ENCODE measurements at places on chromosomes 4 and X.

- no peak for DNase-seq
Measured at GRCh38 chr4:87669373-87669772, 19.3 kb downstream of the DMP1 start.

DNA sequence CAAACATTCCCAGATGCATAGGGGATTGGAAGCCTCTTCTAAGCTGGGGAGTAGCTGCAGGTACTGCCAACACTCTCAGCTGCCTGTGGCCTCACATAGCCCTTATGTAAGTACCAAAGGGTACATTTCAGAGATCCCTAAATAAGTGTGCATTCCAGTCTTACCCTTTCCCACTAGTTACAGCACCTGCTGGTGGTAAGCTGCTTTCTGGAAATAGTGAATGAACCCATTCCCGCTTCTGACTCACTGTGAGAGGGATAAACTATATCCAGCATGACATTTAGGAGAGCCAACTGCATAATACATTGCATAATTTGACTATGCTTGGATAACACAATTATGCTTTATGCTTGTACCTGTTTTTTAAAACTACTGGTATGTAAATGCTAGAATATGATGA lies 149.0 kb downstream of the FAM13A start:
- no peak for DNase-seq

DNA sequence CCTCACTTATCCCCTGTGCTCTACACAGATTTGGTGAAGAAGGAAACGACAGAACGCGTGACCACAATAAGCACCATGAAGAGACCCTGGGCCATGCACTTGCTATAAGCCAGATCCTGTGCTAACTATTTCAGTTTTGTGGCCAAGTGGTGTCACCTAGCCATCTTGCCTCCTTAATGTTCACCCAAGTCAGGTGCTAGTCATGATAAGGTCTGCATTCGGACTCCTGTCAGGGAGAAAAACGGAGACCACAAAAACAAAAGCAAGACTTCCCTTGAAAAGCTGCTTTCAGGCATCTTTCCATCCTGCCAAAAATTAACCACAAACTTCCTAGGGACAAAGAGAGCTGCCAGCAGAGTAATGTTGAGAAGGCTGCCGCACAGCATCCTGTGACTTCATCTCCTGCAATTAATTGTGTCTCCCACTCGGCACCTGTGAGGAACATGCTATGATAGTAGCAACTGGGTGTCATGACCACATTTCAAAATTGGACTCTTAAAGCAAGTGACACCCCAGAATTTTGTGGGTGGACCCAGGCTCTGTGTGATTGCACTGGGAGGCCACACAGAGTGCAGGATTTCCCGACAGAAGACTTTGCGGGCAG lies 8.8 kb upstream of the IDS start:
- no peak for DNase-seq

DNA sequence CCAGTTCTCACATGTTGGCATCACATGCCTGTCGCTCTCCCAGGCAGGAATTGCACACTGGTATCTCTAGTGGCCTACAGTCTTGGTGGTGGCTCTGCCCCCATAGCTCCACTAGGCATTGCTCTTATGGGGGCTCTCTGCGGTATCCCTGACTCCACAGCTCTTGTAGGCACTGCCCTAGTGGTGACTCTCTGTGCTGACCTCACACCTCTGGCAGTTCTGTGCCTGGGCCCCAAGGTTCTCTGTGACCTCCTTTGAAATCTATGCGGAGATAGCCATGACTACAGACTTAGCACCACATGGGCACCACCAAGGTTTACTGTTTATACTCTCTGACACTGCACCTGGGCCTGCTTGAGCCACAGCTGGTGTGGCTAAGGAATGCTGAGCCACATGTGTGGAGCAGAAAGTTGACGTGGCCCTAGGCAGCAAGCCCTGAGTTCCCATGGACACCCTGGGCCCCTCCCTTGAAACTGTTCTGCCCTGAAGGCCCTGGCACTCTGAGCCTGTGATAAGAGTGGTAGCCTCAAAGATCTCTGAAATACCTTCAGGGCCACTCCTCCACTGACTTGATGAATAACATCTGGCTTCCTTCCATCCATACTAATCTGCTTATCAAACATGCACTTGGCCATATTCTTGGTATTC lies 8.0 kb downstream of the SLC9B1 start:
- no peak for DNase-seq

DNA sequence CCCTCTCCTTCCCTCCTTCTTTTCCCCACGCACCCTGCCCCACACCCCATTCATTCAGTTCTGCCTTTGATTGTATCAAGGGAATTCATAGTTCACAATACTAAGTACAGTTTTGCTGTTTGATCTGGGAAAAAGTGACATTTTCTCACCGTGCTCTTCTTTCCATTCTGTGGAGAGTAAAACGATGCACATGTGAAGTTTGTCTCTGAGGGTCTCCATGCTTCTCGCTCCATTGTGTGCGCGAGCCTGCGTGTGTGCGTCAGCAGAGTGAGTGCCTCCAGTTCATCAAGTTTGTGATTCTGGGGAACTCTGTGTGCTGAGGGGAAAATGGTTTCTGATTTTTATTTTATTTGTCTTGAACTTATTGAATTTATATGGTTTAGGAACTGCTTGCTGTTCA lies 1.9 kb downstream of the STK26 start:
- no peak for DNase-seq

- no peak for DNase-seq
Measured at GRCh38 chr4:48064349-48064748, 47.8 kb downstream of the NIPAL1 start.

DNA sequence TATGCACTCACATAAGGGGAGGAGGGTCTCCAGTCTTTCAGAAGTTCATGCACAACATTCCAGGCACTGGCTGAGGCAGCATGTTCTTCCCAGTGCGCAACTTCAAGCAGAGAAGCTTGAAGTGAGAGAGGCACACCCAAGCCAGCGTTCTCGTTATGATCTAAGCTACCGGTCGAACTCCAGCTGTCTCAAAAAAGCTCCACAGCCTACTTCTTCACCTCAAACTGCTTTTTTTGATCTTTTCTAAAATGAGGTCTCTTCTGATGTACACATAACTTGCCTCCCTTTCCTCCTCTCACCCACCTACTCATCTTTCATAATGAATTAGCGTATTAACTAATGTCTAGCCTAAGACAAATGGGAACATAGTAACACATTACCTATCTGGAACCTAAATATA lies 25.3 kb downstream of the GPC4 start:
- DNase-seq = no peak

GRCh38 chr4:60780874-60781273 lies 419.3 kb upstream of the ADGRL3 start:
- no peak for DNase-seq

DNA sequence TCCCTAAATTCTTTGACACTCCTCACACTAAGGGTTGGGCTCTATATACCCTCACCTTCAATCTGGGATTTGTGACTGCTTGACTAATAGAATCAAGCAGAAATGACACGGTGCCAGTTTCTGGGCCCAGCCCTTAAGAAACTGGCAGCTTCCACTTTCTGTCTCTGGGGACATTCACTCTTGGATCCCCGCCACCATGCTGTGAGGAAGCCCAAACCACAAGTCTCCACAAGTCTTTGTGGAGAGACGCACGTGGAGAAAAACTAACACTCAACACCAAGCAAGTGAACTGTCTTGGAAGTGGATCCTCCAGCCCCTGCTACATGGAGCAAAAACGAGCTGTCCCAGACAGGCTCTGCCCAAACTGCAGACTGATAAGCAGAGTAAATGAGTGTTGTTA lies 1.1 kb upstream of the EDNRA start:
- DNase-seq = no peak

- DNase-seq = no peak
Measured at GRCh38 chrX:45134315-45134731, 66.4 kb downstream of the DIPK2B start.

GRCh38 chr4:70712150-70712549 lies 9.6 kb upstream of the RUFY3 start:
- no peak for DNase-seq

- DNase-seq = no peak
Measured at GRCh38 chrX:108090491-108091263, 665 bp downstream of the PSMD10 start.

DNA sequence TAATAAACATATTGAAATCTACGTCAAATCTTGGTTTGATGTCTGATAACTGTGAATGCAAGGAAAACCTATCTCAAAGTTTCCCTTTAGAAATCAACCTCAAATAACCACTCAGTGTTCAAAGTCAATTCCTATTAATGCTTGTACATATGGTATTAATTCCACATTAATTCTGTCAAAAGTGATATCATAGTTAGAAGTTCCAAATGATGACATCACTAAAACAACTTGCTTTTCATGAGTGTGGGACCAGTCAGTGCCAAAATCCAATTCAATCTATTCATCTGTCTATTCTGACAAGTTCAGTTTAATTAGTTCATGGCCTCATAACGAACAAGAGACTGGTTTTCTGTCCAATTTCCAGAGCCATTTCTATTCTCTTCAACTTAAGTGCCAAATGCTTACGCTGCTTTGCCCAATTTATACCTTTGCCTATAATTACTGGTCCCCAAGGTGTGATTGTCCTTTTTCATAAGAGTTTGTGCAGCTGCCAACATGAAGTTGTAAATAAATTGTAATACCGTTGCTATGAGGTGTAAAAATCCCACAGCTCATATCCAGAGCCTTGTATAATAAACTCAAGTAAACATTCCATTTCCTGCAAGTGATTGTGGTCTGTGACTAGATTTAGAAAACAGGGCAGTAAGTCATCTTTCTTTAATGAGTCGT lies 476.2 kb downstream of the RAB28 start:
- no peak for DNase-seq

- DNase-seq = no peak
Measured at GRCh38 chrX:10189317-10190268, 32.8 kb downstream of the CLCN4 start.

GRCh38 chr4:152565333-152565732 lies 29.4 kb upstream of the FBXW7 start:
- no peak for DNase-seq

GRCh38 chr4:14539246-14539645 lies 463.0 kb upstream of the CPEB2 start:
- no peak for DNase-seq

- DNase-seq = no peak
Measured at GRCh38 chr4:147730333-147730732, 1.6 kb upstream of the ARHGAP10 start.

GRCh38 chr4:22434895-22435294 lies 81.0 kb downstream of the ADGRA3 start:
- no peak for DNase-seq

GRCh38 chr4:63325140-63325539 lies 1084.1 kb downstream of the TECRL start:
- no peak for DNase-seq

GRCh38 chr4:38289553-38289952 lies 329.4 kb downstream of the PTTG2 start:
- DNase-seq = no peak

DNA sequence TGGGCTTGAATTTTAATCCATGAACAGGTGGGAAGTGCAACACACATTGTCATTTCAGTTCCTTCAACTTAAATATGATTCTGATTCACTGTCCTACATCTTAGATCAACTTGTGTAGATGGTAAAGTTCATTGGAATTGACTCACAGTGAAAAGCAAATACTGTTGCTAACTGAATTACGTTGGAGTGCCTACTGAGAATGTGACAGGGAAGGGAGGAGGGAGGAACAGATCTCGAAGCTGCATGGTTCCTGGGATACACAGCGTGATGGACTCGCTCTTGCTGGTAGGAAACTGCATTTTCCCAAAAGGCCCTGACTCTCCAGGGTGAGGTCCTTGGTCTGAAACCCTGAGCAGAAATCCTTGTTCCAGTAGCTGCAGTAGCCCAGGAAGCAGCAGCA lies 284.2 kb downstream of the USP46 start:
- DNase-seq = no peak

DNA sequence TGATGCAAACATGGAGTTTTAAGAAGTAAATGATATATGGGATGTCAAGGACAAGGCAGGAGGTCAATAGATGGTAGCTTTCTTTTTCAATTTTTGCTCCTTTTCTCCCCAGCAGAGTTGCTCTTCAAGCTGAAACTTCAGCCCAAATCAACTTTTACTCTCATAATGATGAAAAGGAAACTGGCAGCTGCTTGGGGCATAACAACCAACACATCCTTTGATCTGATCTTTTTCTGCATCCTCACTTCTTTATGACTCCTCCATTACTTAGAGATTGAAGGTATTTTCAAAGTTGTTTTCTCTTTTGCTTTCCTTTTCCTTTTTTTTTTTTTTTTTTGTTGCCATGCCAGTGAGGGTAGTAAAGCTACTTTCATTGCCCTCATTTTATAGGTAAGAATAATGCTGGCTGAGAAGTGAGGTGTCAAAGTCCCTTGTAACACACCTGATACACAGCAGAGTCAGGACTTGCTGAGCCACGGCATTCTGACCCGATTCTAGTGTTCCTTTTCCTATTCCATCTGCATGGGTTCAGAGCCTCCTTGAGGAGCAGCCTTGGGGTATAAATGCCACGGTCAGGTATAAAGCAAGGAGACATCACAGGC lies 26.9 kb downstream of the SLC2A9 start:
- no peak for DNase-seq

DNA sequence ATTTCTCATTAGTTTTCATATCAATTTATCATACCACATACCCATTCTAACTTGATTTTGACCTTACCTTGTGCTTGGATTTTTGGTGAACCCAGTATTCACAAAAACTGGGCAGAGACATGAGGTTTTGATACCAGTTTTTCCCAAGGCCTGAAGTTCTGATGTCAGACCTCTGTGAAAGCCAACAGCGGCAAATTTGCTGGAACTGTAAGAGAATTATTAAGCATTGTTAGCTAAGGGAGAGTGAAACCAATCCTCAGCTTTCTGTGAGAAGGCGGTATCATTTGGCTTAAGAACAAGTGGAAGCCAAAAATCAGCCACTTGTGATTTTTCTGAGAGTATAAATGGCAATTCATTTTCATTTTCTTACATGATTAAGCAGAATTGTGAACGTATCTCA lies 8.9 kb downstream of the HSD17B13 start:
- DNase-seq = no peak

DNA sequence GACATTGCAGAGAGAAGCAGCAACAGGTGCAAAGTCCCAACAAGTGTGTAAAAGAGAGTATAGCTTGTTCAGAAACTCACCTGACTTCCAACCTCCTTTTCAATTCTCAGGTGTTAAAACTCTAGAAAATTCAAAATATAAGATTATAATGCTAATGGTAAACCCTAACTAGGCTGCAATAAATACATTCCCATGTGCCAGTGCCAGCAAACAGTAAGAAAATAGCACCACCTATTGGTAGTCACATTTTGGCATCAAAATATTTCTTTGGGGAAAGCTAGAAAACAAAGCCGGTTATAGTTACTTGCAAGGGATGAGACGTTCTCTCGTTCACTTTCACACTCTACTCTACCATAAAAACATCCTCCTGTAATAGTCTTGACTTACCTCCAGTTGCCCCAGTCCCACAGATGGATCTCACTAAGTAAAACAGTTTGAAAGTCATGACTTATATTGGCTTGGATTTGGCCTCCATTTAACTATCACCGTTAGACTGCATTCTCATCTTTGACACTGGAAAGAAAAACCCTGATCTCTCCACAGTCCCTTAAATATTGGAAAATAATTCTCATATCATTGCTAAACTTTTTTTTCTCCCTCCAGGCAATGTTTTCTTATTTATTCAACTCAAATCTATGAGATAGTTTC lies 9.6 kb downstream of the BMP3 start:
- DNase-seq = no peak
